Activated CD4-positive, alpha-beta memory T cell treated with anti-CD3 and anti-CD28 coated beads for 36 hours (primary cell): ENCODE measurements at places on chromosomes 4 and X. TPM values are rescaled to one million over a fixed set of nuclear protein-coding genes. Genes with fewer than 3 reads are reported as not detected.

GRCh38 chr4:87220094-87220822, at the start of gene KLHL8:
TSS of gene KLHL8 (minus strand) at chr4:87220618. CDS start at chr4:87195539, 25,079 bp downstream.
- no peaks in the 10 kb centered on the region for H3K27me3 ChIP-seq
- no peaks in the 10 kb centered on the region for H3K36me3 ChIP-seq
- peak within 1 kb of the TSS; percentile 89 for H3K4me3 ChIP-seq
- H3K27ac ChIP-seq, result peak within 1 kb of the TSS; percentile 79

Gene HS6ST2
- total RNA-seq, result 0.75 TPM

- DNase-seq, result no peak
- H3K27me3 ChIP-seq, result no peaks in the 10 kb centered on the region
- no peak overlapping the region for H3K4me3 ChIP-seq
These were observed 109.2 kb upstream of the PCDH18 start for GRCh38 chr4:137641544-137641943.

DNA sequence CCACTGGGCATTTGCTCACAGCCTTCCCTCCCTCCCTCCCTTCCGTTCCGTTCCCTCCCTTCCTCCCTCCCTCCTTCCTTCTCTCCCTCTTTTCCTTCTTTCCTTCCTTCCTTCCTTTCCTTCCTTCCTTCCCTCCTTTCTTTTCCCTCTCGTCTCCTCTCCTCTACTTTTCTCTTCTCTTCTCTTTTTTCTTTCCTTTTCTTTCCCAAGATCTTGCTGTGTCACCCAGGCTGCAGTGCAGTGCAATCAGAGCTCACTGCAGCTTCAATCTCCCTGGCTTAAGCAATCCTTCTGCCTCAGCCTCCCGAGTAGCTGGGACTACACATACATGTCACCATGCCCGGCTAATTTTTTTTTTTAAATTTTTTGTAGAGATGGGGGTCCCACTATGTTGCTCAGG, 26.7 kb upstream of the ING2 start:
- H3K27ac ChIP-seq, result no peak overlapping the region
- no peaks in the 10 kb centered on the region for H3K4me1 ChIP-seq
- H3K4me3 ChIP-seq, result no peak overlapping the region
- no peaks in the 10 kb centered on the region for H3K36me3 ChIP-seq
- no peaks in the 10 kb centered on the region for H3K27me3 ChIP-seq

Gene PRDM5
- total RNA-seq, result 0.17 TPM

Gene CCDC110
- 0.10 TPM for total RNA-seq

- H3K27me3 ChIP-seq, result no peaks in the 10 kb centered on the region
- no peak for DNase-seq
- no peaks in the 10 kb centered on the region for H3K36me3 ChIP-seq
- H3K4me1 ChIP-seq, result no peaks in the 10 kb centered on the region
- no peak overlapping the region for H3K27ac ChIP-seq
- no peak overlapping the region for H3K4me3 ChIP-seq
These were observed 436.5 kb upstream of the FTHL17 start for GRCh38 chrX:31508338-31508737.

DNA sequence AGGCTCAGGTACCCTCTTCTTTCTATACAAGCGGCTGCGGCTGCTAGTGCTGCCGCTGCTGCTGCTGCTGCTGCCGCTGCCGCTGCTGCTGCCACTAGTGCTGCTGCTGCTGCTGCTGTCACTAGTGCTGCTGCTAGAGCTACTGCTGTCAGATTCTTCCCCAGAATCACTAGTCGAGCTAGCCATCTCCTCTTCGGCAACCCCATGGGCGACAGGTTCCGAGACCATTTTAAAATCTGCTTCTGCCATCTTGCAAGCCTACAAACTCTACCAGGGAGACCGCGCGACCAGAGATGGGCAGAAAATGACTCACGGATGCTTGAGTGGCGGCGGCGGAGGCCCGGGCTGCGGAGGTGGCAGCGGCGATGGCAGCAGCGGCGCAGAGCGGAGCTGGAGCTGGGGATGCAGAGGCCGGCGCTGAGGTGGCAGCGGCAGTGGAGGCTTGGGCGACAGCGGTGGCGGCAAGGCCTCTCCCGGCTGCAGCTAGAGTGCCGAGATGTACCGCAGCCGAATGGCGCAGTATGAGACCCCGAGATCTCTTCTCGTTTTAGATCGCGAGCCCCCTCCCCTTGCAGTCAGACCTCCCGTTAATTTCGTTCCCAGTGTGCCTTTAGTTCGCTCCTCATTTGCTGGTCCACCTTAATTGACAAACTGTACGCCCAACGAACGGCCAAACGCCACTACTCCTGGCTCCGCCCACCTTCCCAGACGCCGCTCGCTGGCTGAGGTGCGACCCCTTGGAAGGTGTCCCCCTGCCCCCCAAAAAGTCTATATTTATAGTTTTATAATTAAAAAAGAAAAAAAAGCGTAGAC, at the start of gene NAP1L3:
NAP1L3 (minus strand) TSS at position 523 of the 813 bp plus-strand sequence; CDS start at position 249, 274 bp downstream.
- no peaks in the 10 kb centered on the region for H3K36me3 ChIP-seq
- peak within 1 kb of the TSS; percentile 92 for H3K27ac ChIP-seq
- peak within 1 kb of the TSS; percentile 93 for H3K4me3 ChIP-seq
- H3K4me1 ChIP-seq, result peaks cover 7% of the 10 kb centered on the region
- no peaks in the 10 kb centered on the region for H3K27me3 ChIP-seq

- H3K36me3 ChIP-seq, result peaks cover 4% of the 10 kb centered on the region
- no peaks in the 10 kb centered on the region for H3K27me3 ChIP-seq
- peak overlapping the region; percentile 96 for H3K27ac ChIP-seq
- DNase-seq, result no peak
These were observed 331 bp downstream of the SETD7 start for GRCh38 chr4:139555705-139556070.

DNA sequence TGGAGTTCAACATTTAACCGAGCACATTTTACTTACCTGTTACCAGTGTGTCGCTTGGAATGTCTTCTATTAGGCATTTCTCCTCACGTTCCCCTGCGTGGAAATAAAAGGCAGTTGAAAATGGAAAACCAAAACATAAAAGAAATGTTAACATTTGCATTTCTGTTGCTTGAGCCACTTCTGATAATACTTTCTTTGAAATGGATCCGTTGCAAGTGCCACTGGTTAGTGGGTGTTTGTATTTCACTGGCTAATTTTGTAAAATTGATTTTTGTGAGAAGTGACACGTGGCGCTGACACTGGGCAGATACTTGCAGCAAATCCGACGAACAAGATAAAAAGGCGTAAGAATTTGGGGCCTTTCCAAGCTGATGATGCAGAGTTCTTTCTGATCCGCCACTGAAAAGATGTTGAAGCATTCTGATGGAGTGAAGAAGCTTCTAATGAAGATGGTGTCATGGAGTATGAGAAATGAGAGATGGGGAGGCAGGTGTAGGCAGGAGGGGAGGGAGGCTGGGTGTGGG, 18.8 kb downstream of the SPON2 start:
- no peaks in the 10 kb centered on the region for H3K4me1 ChIP-seq
- peaks cover 9% of the 10 kb centered on the region for H3K27me3 ChIP-seq
- no peak for DNase-seq
- no peak overlapping the region for H3K27ac ChIP-seq
- H3K36me3 ChIP-seq, result no peaks in the 10 kb centered on the region

Gene CXorf58
- total RNA-seq, result 0.17 TPM

Gene OPHN1
- total RNA-seq, result 0.46 TPM

GRCh38 chr4:129455482-129455881, 359.5 kb downstream of the C4orf33 start:
- no peaks in the 10 kb centered on the region for H3K27me3 ChIP-seq
- H3K27ac ChIP-seq, result no peak overlapping the region
- no peaks in the 10 kb centered on the region for H3K4me1 ChIP-seq
- no peak overlapping the region for H3K4me3 ChIP-seq
- no peak for DNase-seq
- no peaks in the 10 kb centered on the region for H3K36me3 ChIP-seq

DNA sequence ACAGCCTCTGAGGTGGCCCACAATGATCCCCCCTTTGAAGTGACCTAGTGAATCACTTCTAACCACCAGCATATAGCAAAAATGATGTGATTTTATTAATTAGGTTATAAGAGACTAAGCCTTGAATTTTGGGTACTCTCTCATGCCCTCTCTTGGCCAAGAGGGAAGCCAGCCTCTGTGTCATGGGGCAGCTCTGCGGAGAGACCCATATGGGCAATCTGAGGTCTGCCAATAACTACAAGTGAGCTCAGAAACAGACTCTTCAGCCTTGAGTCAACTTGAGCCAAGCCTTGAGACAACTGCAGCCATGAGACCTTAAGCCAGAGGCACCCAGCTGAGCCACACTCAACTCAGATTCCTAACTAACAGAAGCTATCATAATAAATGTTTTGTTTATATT, 45.7 kb downstream of the MANBA start:
- H3K4me1 ChIP-seq, result peaks cover 5% of the 10 kb centered on the region
- H3K27me3 ChIP-seq, result no peaks in the 10 kb centered on the region
- H3K27ac ChIP-seq, result no peak overlapping the region
- H3K36me3 ChIP-seq, result peaks cover 15% of the 10 kb centered on the region
- H3K4me3 ChIP-seq, result no peak overlapping the region

Gene PCDH18
- total RNA-seq, result 0.12 TPM

DNA sequence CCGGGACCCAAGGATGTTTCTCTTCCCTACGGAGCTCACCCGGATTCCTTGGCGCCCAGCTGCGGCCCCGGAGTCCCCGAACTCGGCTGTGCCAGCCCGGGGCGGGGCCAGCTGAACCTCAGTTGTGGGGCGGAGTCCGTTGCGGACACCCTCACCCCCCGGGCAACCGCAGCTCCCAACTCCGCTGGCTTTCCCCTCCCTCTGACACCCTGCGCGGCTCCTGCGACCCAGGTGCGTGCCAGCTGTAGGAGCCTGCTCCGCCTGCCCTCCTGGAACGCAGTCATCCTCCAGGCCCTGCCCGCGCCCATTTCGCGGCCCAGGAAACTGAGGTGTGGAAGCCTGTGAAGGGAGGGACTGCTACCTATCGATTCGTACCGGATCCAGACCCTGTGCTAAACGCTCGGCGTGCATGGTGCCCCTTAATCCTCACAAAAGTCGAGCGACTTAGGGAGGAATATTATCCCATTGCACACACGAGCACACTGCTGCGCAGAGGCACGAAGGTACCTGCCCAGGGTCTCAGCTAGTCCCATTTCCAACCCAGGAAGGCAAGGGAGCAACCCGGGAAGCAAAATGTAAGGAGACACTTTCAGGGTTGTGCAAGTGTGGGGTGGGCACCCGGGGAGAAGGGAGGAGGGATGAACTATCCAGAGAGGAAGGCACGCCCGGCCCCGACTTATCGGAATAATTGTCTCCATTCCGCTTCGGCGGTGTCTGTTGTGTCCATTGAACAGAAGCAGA, 12.3 kb downstream of the MSX1 start:
- H3K27ac ChIP-seq, result no peak overlapping the region
- DNase-seq, result no peak

Gene NEUROG2
- total RNA-seq, result not detected

DNA sequence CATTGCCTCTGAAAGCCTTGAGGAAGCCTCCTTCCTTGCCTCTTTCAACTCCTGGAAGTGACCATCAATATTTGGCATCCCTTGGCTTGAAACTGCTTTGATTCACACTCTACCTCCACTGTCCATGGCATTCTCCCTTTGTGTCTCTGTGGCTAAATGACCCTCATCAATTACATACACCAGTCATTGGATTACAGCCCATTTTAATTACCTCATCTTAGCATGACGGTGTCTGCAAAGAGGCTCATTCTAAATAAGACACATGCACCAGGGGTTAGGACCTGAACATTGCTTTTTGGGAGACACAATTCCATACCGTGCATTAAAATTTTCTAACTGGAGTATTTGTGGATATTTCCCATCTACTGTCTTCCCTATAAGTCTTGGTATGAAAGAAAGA, 60.7 kb upstream of the FAM9A start:
- H3K4me3 ChIP-seq, result no peak overlapping the region
- peaks cover 5% of the 10 kb centered on the region for H3K27me3 ChIP-seq
- no peak overlapping the region for H3K27ac ChIP-seq
- no peaks in the 10 kb centered on the region for H3K36me3 ChIP-seq
- no peaks in the 10 kb centered on the region for H3K4me1 ChIP-seq

Gene CT47B1
- not detected for total RNA-seq

GRCh38 chr4:62235911-62236310, 1035.8 kb downstream of the ADGRL3 start:
- no peak overlapping the region for H3K27ac ChIP-seq
- H3K27me3 ChIP-seq, result no peaks in the 10 kb centered on the region
- no peaks in the 10 kb centered on the region for H3K4me1 ChIP-seq
- no peak overlapping the region for H3K4me3 ChIP-seq

DNA sequence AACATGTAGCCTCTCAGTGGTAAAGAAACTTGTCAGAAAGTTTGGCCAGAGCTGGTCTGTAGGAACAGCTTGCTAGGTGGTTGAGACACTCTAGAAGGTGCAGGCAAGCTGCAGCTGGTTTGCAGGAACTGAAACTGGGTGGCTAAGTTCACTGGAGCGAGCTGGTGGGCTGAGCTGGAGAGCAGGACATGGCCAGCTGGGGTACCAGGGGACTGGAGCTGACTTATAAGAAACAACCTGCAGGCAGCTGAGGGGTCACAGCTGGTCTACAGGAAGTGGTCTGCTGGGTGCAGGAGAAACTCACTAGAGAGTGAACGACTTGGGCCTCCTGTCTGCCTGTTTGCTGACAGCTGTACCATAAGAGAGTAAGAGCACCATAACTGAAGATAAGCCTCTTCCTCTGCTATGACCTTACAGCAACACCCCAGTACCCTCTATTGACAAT, 157.1 kb upstream of the LNX1 start:
- H3K36me3 ChIP-seq, result no peaks in the 10 kb centered on the region
- H3K4me1 ChIP-seq, result no peaks in the 10 kb centered on the region
- DNase-seq, result no peak
- no peak overlapping the region for H3K4me3 ChIP-seq
- H3K27ac ChIP-seq, result no peak overlapping the region

DNA sequence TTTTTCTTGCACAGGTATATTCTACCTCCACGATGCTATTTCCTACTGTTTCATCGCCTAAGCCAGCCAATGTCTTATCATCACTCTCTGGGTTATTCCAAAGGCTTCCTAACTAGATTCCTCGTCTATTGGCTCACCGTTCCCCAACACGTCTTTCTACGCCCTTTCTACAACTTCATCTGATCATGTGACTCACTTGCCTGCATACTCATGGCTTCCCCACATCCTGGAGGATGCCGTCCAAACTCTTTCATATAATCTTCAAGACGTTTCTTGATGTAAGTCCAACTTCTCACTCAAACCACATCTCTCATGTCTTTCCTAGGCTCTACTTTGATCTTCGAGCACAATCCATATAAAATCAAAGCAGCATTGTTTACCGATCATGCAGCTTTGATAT, 322.0 kb upstream of the PPARGC1A start:
- no peak for DNase-seq
- no peak overlapping the region for H3K4me3 ChIP-seq
- no peak overlapping the region for H3K27ac ChIP-seq
- no peaks in the 10 kb centered on the region for H3K36me3 ChIP-seq

- no peak overlapping the region for H3K27ac ChIP-seq
- no peaks in the 10 kb centered on the region for H3K36me3 ChIP-seq
- no peaks in the 10 kb centered on the region for H3K4me1 ChIP-seq
These were observed 404.1 kb downstream of the GPM6A start for GRCh38 chr4:175407926-175408325.

Gene CHRDL1
- total RNA-seq, result not detected
